Left renal pelvis (tissue), 4 donors: ENCODE measurements at places on chromosomes 12 and 14. TPM values are rescaled to one million over a fixed set of nuclear protein-coding genes. Genes with fewer than 3 reads are reported as not detected.

LRTM2 gene
- 0.22 TPM for polyA plus RNA-seq

SLC6A15 gene
- polyA plus RNA-seq, result 0.41 TPM

DNA sequence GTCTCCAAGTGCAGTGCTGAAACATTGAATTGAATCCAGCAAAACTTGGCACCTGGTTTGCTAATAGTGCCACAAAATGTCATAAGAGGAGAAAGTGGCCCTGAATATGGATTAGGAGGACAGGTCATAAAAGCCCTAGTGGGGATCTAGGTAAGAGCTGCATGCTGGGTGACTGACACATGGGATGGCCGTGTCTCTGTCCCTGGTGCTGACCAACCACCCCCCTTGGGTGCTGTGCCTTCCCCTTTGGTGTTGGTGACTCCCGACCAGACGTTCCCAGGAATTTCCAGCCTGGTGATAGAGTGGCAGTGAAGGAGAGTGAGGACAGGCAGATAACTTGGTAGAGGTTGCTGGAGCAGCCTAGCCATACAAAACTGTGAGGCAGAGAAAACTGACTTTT, 142.8 kb downstream of the VRK1 start:
- DNase-seq, result no peak

GRCh38 chr14:75167325-75167724, 9.1 kb downstream of the TMED10 start:
- no peak for DNase-seq
